NCI-H146 (cell line): ENCODE measurements at places on chromosomes 3 and 15.

- DNase-seq = no peak
Observed at GRCh38 chr15:85414495-85414894, 34.1 kb downstream of the AKAP13 start.

DNA sequence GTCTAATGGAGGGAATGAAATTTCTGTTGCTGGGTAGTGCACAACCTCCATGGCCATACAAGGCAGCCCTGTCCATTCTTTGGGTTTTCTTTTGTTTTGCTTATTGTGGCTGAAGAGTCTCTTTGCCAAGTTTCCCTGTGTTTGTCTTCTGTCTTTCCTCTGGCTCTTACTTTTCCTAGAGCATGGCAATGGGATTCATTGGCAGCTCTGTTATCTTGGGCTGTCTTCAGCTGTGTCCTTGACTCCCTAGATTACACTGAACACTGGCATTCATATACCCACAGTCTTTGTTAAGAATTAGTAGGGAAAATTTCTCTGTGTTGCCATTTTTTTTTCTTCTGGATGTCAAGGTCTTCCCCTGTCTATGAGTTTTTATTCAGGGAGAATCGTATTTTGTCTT, 16.1 kb upstream of the DCBLD2 start:
- DNase-seq = no peak

GRCh38 chr15:28022961-28023360, 76.2 kb downstream of the OCA2 start:
- no peak for DNase-seq

GRCh38 chr3:28117598-28117997, 123.8 kb upstream of the CMC1 start:
- DNase-seq = no peak

DNA sequence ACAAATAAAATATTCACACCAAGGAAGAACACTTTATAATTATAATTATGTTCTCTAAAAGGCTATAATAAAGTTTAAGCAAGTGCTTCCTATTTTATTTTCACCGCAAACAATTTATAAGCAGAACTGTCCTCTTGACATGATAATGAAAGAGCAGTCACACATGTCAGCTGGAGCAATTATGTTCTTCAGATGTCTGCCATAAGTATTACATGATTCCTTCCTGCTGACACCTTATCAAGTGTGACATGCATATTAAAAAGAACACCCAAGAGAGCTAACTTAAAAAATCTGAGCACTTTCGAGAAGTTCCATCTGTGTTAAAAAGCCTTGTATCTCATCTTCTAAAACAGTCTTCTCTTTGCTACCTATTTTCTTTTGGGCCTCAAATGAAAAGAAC, 249.5 kb downstream of the SQOR start:
- no peak for DNase-seq

GRCh38 chr3:112782491-112782890, 64.2 kb downstream of the CD200R1L start:
- no peak for DNase-seq

DNA sequence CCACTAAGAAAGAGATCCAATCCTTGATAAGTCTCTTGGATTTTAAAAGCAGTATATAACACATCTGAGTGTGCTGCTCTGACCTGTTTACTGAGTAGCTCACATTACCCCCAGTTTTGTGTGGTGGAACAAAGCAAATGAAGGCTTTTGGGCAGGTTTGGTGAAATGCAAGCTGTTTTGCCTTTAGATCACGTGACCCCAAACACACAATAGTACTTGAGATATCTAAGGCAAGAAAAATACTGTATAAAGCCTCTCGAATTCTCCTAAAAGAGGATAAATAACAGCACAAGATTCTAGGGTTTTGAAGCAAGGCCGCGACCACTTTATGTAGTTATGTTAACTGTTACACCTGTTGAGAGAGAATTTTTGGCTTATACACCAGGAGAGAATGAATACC, 49.3 kb upstream of the TRIM42 start:
- DNase-seq = no peak

DNA sequence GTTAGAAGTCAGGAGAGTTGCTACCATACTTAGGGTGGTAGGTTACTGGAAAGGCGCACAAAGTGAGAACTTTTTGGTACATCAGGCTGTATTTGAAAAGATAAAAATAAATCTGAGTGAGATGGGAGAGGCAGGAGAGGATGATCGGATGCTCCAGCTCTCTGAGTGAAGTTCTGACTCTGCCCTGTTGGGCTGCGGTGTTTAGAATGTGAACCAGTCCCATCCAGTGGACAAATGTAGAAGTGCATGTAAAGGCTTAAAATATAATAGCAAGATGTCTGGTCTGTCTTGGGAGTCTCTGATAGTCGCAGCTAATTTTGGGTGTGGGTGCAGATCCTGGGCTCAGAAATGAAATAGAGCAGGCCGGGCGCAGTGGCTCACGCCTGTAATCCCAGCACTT, 30.4 kb downstream of the ACKR2 start:
- peak; percentile 50 for DNase-seq

- DNase-seq = no peak
Observed at GRCh38 chr3:51508255-51508654, 8.4 kb upstream of the DCAF1 start.

GRCh38 chr15:63449731-63450130, 54.7 kb upstream of the USP3 start:
- no peak for DNase-seq

DNA sequence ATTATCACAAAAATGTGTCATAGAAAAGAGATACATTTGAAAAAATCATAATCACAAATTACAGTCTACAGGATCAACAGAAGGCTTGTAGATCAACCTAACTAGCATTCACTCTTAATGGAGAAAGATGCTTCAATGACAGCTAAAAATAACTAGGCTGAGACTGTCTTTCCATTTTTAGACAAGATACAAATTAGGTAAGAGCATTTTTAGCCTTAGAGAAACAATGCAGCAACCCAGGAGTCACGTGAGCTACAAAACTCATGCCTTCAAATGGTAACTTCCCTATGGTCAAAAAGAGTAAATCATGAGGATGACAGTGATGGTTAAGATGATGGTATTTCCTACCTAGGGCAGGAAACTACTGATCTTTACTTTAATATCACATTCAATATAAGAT, 415.4 kb downstream of the MAGI1 start:
- no peak for DNase-seq

DNA sequence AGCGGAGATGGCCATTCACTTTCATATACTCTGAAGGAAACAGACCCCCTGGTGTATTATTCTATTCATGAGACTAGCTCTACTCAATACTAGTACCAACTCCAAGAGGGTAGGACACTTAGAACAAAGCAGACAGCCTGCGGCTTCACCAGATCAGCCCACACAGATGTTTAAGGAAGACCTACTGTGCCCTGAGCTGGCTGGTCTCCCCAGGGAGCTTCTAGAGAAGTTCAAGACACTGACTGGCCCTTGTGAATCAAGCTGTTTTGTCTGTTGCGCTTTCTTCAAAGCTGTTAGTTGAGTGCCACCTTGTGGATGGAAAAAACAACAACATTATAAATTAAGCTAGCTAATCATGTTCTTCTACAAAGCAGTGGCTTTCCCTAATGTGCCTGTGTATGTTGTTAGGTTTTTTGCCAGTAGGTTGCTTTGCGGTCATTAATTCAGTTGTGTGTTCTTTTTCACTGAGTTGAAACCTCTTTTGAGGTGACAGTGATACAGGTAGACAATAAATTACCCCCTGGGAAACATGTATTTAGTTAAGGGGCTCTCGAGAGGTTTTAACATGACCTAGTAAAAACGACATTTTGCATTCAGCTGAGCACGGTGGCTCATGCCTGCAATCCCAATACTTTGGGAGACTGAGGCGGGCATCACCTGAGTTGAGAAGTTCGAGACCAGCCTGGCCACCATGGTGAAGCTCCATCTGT, 64.2 kb upstream of the MYZAP start:
- peak; percentile 78 for DNase-seq

GRCh38 chr3:191333298-191333880, 3.1 kb upstream of the UTS2B start:
- DNase-seq = no peak

DNA sequence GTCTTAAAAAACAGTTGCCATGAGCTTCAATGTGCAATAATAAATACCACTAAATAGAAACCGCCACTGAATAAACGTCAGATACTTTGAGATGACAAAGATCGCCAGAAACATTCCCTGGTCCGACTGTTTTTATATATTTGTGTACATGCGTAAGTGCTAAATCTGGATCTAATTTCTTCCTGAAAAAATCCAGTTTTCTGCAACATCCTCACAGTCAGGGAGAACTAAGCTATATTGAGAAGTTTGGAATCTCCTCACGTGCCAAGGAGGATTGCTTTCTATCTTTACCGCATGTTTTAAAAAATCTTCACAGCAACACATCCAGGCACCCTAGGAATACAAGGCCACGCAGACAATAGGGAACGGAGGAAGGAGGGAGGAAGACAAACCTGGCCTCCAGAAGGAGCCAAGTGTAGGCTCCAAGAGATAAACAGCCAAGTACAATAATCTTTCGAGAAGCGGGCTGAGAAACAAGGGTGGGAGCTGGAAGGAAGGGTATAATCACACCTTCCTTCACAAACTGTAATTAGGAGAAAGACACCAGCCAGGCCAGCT, 5.7 kb downstream of the VGLL4 start:
- DNase-seq = no peak

DNA sequence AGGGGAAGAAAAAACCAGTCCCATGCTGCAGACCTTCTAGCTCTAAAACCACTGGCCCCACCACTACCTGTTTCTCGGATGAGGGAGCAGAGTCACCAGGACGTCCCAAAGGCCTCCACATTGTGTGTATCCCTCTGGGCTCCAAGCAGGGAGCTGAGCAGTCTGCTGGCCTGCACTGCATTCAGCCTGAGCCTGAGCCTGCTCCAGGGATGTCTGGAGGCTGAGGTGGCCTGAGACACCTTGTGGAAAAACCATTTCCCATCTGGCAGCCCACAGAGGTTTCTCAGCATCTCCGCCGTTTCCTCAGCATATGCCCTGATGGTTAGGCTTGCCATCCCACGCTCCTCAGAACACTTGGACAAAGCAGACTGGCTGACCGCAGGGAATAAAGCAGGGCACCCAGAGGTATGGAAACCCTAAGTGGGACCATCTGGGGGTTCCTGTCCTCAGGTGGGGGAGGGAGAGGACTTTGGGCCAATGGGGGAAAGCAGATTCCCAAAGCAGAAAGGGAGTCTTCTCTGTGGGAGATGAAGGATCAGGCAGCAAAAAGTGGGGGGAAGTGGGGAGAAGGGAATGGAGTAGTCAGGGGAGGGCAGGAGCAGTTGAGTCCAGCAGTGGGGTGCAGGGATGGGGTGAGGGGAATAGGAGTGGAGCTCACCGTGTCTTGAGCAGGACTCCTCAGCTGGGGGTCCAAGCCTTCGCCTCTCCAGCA, at the start of gene CILP:
TSS of gene CILP (minus strand) at position 704 of the 712 bp plus-strand sequence. CDS start 1,718 bp downstream, outside the sequence.
- DNase-seq = no peak

DNA sequence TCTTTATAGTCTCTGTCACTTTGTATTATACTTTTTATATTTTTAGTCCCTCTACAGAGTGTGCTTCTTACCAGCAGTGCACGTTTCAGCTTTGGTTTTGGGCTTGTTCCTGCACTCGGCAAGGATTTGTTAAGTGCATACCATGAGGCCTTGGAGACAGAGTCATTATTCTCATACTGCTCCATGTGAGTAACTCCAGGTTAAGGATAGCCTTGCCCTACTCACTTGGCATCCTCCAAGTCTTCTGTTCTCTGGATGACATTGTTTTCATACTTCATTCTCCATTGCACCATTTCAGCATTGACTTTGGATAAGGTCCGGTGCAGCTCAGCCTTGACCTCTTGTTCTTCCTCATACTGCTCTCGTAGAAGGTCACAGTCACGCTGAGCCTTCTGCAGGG, 96.4 kb downstream of the MYH15 start:
- no peak for DNase-seq

DNA sequence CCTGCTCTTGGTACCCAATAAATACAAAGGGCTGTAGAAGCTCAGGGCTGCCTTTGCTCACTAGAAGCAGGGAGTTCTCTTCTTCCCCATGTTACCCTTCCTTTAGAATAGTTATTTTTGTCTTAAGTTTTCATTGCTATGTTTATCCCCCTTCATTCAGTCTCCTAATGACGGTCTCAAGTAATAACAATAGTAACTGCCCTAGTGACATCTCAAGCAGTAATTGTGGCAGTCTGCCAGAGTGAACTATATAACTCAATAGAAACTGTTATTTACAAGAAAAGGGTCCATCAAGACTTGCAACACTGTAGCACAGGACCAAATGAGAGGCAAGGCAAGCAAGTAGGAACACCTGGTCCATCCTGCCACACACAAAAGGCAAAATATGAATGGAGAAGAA, 32.5 kb upstream of the SIN3A start:
- no peak for DNase-seq

DNA sequence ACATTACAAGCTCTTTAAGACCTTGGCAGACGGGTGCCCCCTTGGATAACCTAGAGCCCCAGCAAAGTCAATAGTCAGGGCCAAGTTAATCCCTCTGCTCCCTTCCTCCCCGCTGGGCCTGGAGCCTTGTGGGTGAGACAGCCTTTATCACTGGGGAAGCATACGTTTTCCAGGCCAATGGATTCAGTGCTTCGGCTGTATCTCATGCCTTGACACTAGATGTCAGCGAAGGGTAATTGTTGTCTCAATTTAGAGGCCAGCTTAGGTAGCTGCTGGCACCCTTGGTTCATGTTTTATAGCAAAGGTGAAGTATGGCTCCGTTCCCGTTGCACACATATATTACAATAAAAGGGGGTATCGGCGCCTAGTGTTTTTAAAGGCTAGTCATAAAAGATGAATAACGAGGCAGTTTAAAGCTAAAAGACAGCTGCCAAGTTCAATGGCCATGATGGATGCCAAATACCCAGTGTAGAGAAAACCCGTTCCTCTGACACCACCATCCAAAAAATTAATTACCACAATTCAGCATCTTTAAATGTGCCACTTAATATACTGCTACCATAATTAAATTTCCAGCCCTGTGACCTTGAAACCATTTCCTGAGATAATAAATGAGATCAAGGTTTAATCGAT, 52.3 kb upstream of the BNIP2 start:
- peak; percentile 66 for DNase-seq

DNA sequence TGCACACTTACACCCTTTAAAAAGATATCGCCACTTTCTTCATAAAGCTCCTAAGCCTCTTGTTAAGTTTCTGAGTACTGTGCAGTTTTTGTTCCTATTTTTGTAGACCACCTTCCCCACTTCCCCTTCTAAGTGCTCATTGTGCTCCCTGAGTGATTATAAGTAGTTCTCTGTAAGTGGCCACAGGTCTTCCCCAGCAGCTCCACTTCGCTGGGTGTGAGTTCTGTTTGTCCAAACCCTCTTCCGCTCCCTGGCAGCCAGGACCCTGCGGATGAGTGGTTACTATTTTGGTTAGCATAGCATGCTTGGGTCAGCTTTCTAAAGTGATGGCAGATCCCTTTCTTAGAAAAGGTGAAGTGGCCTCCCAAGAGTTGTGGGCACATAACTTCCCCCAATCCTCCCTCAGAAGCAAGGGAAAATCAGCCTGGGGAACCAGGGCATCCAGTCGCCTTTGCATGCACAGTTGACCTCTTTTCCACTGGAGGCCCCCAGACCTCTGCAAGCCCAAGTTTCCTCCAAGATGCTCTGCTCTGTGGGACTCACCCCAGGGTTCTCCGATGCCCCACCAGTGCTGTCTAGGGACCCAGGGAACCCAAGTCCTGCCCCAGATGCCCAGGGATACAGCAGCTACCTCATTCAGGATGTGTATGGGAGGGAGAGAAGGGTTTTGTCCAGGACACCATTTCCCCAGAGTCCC, 69.6 kb downstream of the ATP10A start:
- no peak for DNase-seq
